ENCODE measurements at places on chromosomes 3 and 15.

DNA sequence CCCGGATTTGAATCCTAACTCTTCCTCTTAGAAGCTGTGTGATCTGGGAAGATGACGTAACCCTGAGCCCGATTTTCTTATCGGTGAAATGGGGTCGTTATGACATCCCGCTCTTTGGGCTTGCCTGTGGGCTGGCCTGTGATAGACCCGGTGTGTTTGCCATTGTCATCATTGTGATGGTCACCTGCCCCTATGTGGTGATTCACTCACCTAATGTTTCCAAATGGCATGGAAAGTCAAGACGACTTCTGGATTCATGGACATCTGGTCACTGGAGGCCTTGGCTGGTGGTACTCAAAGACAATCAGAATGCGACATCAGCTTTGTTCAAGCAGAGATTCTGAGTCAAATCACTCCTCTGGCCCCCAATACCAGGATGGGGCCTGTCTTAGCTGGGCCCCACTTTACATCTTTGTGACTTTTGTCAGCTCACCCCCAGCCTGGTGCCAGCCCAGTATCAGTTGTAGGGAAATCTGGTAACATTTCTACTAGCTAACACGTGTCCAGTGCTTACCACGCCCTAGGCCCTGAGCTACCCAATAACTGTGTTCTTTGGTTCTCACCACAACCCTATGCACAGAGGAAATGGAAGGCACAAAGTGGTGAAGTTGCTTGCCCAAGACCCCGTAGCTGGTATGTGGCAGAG is 2.8 kb downstream of the TMEM43 start:
- DNase-seq: no peak

DNA sequence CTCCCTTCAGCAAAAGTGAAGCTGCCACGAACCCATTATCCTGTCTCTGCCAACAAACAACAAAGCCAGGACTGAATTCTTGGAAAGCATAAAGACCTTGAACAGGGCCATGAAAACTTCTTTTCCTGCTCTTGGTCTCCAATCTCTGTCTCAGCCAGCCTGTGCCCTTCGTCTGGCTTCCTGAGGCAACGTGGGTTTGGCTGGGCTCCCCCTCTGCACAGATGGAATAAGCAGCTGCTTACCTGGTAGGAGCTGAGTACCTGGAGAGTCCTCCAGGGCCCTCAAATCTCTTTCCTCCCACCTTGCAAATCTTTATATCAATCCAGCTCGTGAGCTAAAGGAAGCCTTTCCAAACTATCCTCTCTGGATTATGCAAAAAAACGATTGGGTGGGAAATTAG is 97.6 kb upstream of the PSMD6 start:
- no peak for DNase-seq

DNA sequence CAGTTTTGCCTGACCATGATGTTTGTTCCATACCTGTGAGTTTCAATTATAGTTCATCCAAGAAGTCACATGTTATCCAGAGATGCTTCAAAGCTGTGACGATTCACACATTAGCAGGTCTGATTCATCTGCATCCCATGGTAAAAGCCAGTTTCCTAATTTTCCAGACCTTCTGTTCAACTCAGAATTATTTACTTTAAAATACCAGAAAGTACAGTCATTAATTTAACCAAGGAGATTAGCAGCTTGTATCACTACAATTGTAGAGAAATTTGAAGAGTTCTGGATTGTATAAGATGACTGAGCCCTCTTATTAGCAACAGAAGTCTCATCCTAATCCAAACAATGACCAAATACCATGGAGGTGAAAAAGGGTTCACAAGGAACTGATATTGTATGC is 76.1 kb upstream of the THBS1 start:
- no peak for DNase-seq

- DNase-seq: no peak
Observed at GRCh38 chr15:39381517-39381916, 199.4 kb upstream of the THBS1 start.

DNA sequence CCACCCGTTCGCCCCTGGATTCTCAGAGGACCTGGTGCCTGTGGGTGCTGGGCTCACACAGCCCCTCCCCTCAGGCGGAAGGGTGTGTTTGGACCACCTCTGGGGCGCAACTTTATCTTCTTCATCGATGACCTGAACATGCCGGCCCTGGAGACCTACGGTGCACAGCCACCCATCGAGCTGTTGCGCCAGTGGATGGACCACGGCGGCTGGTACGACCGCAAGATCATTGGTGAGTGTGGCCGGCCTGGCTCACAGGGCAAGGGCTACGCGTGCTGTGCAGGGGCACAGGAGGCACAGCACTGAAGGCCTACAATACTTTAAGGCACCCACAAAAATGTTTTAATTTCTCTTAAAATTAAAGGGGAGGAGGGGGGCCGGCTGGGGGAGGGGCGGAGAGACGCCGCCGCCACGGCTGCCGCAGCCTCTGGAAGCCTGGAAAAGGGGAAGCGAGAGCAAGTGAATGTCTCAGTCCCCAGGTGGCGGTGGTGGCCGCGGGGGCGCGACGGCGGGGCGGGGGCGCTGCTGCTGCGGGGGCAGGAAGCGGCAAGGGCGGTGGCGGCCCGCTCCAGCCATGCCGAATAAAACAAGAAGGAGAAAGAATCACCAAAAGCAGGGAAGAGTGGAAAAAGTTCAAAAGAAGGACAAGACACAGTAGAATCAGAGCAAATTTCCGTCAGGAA is 56.8 kb downstream of the DNAH1 start:
- DNase-seq: no peak

DNA sequence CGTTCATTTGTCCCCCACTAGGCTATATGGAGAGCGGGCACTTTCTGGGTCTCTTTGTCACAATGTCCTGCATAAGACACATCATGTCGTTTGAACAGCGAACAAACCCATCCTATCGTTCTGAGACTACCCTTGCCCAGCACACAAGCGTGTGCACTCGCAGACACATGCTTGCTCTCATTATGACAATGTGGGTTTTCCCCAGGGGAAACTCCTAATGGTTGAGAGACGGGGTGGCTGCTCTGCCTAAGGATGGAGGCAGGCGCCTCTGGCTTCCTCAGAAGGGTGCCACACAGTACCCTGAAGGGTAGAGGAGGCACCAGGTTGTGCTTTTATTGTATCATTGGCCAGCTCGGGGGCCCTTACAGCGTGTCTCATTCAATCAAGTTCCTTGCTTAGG is 51.0 kb upstream of the MYZAP start:
- DNase-seq: no peak

GRCh38 chr15:75167588-75168350 is 33.9 kb upstream of the C15orf39 start:
- DNase-seq: no peak

GRCh38 chr3:1195947-1196346 is 103.1 kb downstream of the CNTN6 start:
- no peak for DNase-seq

DNA sequence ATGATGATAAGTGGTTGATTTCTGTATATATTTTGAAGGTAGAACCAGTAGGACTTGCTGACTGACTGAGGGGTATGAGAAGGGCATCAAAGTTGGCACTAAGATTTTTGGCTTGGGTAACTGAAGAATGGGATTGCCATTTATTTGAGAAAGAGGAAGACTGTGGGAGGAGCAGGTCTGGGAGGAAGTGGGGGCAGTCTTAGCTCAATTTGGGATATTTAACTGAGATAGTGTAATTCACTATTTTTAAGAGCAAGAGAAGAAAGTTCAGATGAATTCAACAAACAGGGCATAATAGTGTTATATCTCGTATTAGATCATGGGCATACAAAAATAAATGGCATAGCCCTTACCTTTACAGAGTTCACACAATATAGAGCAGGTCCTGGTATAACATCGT is 1.7 kb downstream of the BUB1B start:
- no peak for DNase-seq
